ENCODE measurements at places on chromosomes 12 and 14. TPM values are rescaled to one million over a fixed set of nuclear protein-coding genes. Genes with fewer than 3 reads are reported as not detected.

RPL6 gene
- total RNA-seq = 896 TPM

CCDC175 gene
- not detected for total RNA-seq

LRP6 gene
- 44.4 TPM for total RNA-seq

ART4 gene
- not detected for total RNA-seq

TMEM63C gene
- total RNA-seq = 3.1 TPM

C12orf54 gene
- not detected for total RNA-seq

DHRS2 gene
- total RNA-seq = not detected

ASIC1 gene
- 2.6 TPM for total RNA-seq

CFAP54 gene
- 2.1 TPM for total RNA-seq

SLCO1C1 gene
- not detected for total RNA-seq

FAM186B gene
- not detected for total RNA-seq

C12orf42 gene
- total RNA-seq = 1.0 TPM

SUPT16H gene
- 55.8 TPM for total RNA-seq

CACNA1C gene
- total RNA-seq = 7.3 TPM

NPAS3 gene
- 9.9 TPM for total RNA-seq

MAP3K9 gene
- total RNA-seq = under 0.01 TPM

PSMB5 gene
- total RNA-seq = 183 TPM

VWF gene
- total RNA-seq = 58.5 TPM

LRRC9 gene
- not detected for total RNA-seq

LRR1 gene
- total RNA-seq = 8.4 TPM

Data from skeletal muscle tissue (tissue), 5 donors.